ENCODE measurements at places on chromosomes 6 and 20. TPM values are rescaled to one million over a fixed set of nuclear protein-coding genes. Genes with fewer than 3 reads are reported as not detected.
A peak's percentile ranks its signal among the peaks of the same experiment; 100 is the strongest.

- ATAC-seq = no peak
Measured at GRCh38 chr6:3301506-3301905, 42.8 kb downstream of the PSMG4 start.

- no peak for ATAC-seq
Measured at GRCh38 chr20:4195499-4195898, 180.1 kb upstream of the RNF24 start.

DNA sequence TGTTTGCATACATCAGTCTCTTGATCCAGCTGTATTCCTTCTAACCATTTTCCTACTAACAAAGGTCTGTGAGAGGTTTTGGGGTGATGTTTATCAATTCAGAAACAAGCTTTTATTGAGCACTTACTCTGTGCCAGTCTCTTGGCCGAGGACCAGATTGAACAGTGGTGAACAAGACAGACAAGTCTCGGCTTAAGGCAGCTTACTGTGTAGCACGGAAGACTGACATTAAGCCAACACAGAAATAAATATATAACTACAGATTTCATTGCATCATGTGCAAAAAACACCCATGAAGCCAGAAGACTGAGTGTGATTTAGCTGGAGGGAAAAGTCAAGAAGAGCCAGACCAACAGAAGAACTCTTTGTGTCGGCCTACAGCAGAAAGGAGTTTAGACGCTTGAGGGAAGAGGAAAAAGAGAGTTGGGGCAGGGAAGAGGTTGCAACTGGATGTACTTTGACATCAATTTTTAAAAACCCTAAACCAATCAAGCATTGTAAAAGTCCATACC is 549.6 kb upstream of the CITED2 start:
- no peak for ATAC-seq

- ATAC-seq = no peak
Measured at GRCh38 chr6:32337186-32337805, 34.4 kb downstream of the TSBP1 start.

DNA sequence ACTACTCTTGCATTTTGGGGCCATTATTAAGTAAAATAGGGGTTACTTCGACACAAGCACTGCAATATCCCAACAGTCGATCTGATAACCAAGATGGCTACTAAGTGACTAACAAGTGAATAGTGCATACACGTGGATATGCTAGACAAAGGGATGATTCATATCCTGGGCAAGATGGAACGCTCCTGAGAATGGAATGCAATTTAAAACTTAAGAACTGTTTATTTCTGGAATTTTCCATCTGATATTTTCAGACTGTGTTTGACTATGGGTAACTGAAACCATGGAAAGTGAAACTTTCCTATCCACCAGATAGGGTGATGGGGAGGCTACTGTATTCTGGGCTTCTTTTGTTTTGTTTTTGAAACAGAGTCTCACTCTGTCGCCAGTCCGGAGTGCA is 66.5 kb downstream of the ILRUN start:
- ATAC-seq = no peak

GRCh38 chr6:46235242-46235641 is 64.5 kb upstream of the ENPP5 start:
- no peak for ATAC-seq

DNA sequence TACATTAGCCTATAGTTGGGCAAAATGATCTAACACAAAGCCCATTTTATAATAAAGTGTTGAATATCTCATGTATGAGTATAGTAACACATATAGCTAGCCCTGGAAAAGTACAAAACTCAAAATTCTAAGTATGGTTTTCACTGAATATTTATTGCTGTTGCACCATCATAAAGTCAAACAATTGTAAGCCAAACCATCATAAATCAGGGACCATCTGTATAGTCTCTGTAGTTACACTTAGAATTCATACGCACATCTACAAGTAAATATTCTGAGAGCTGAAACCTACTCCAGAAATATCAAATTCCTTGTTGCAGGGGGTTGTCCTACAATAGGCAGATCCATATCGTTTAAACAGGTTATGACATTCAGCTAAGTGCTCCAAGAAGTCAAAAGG is 817.3 kb downstream of the BCKDHB start:
- ATAC-seq = no peak

GRCh38 chr6:18121580-18122127 is 823 bp downstream of the NHLRC1 start:
- ATAC-seq = no peak

GRCh38 chr6:113358063-113358583 is 499.0 kb upstream of the MARCKS start:
- ATAC-seq = no peak

DNA sequence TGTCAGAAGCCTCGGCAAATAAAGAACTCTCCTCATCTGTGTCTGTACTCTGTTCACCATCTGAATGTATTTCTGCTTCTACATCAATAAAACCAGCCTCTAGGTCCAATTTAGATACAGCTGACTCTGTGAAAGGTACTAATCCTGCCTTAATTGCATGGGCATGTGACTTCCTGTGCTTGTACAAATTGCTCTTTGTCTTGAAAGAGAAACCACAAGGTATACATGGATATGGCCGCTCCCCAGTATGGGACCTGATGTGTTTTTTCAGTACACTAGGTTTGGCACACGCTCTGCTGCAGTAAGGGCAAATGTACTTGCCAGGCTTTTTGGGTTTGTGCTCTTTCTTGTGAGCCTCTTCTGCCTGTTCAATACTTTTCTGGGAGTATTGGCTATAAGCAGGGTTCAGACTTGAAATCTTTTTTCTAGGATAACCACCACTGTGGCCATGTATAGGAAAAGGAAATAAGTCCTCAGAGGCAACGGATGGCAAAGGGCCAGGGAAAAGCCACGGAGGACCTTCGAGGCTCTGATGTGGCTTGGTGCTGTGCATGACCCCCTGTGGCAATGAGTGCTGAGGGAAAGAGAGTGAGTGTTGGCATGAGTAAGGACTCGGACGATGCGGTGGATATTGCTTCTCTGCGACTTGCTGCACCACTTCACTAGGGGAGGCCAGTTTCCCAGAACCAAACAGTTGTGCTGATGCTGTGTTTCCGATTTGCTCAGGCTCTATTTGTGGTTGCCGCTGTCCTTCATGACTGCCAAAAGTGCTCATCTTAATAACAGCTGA is 170.9 kb downstream of the HIVEP2 start:
- ATAC-seq = no peak

DNA sequence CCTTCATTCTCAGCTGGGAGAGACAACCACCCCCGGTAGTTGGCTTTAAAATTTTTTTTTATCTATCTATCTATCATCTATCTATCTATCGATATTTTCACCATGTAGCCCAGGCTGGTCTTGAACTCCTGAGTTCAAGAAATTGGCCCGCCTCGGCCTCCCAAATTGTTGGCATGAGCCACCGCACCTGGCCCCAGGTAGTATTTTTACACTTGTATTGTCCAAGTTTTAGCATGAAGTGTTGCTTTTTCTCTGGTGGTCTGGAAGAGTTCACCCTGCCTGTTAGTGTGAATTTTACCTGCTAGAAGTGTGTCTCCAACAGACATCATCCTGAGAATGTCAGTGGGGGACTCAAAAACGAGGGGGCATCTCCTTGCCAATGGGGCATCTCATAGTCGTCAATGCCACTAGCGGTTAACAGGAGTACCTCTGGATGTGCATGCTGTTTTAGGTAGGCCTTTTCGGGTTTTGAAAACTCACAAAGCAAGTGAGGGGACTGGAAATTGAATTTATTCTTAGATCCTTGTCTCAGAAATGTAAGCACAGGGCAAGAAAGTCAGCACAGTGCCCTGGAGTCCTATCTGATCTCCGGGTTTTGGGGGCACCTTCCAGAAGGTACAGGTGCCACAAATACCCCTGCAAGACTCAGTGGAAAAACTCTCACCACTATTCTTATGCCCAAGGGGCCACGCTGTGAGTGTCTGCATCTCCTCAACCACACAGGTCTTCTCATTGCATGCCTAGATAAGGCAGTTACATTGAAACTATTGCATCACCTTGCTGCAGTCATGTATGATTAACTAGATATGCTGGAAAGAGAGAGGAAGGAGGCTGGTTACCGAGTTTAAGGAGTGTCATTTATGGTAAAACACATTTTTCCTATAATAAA is 37.1 kb downstream of the TNFAIP3 start:
- no peak for ATAC-seq

GRCh38 chr6:21213492-21213891 is 380.1 kb upstream of the SOX4 start:
- ATAC-seq = no peak

GRCh38 chr20:1467082-1467354 is 369 bp upstream of the NSFL1C start:
- ATAC-seq = no peak

GRCh38 chr20:42938441-42939205 is 251.1 kb downstream of the PTPRT start:
- no peak for ATAC-seq

- no peak for ATAC-seq
Measured at GRCh38 chr6:128474481-128474880, 45.9 kb downstream of the PTPRK start.

GRCh38 chr20:42756991-42757390 is 432.7 kb downstream of the PTPRT start:
- ATAC-seq = no peak

DNA sequence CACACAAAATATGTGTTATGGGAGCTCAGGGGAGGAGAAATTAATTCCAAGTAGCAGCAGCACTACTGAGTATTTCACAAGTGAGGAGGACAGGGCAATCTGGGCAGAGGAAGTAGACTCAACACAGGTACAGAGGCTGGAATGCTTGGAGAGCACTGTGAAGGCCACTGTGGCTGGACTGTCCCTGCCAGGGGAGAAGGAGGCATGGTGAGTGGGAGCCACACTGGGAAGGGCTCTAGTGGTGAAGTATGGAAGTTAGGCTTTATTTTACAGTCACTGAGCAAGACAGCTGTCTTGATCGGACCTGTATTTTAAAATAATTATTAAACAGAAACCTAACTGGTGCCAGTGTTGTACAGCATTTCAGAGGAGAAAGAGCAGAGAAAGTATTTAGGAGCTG is 28.8 kb downstream of the FAM229B start:
- no peak for ATAC-seq

DNA sequence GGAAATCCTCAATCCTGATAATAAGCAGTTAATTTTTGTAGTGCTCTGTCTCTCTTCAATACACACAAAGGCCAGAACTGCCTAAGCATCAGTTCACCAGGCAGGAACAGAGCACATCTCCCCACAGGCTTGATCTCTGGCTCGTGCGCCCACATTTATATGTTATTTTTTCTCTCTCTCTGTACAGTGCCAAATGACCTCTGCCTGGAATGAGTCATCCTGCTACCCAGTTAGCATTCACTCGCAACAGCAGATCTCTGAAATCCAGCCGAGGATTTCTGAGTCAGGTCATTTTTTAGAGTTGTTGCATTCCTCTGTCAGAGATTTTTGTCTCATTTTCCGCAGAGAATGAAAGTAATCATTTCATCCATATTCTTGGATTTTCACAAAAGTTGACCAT is 107.1 kb downstream of the COL12A1 start:
- ATAC-seq = peak; percentile 94

GRCh38 chr20:3685341-3685740 is 3.5 kb upstream of the ADAM33 start:
- no peak for ATAC-seq

DNA sequence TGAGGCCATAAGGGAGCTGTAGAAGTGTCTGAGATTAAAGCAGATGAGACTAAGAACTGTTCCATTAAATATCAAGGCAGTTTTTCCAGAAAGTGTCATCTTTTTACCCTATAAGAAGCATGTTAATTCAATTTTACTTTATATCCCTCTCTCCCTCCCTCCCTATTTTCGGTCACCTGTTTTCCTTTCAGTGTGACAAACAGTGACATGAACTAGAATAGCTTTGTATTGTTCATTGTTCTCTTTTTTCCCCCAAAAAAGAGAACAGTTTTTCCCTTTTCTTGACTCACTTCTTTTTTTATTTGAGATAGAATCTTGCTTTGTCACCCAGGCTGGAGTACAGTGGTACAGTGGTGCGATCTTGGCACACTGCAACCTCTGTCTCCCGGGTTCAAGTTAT is 269.3 kb downstream of the ZFAND3 start:
- ATAC-seq = no peak

DNA sequence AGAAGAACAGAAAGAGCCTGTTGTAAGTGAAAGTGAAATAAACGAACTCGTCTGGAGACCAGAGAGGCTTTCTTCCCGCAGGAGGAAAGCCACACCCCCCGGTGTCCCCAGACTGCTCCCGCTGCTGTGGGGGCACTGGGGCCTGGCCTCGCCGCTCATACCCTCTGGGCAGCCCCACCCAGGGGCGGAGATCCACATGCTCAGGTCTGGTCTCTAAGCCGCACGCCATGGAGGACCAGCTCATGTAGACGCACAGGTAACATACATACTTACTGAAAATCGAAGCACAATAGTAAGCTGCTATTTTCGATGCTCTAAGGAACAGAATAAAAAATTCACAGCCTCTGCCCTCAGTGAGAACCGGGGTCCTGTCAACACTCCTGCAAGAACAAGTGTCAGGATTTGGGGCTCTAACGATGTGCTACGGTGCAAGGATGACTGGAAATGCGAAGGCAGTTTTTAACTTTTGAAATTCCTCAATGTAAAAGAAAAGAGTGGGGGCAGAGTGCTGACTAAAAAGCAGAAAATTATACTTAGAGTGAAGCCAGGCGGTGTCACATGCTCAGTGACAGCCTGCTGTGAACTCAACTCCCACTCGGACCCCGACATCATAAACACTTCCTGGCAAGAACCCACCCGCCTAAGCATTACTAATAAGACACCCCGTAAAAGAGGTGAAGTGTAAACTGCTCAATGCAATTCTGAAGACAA is 110.5 kb downstream of the IRF4 start:
- no peak for ATAC-seq

GRCh38 chr20:47656318-47656717 is 129.0 kb downstream of the SULF2 start:
- no peak for ATAC-seq

- no peak for ATAC-seq
Measured at GRCh38 chr6:105459049-105459448, 56.2 kb upstream of the PREP start.

DNA sequence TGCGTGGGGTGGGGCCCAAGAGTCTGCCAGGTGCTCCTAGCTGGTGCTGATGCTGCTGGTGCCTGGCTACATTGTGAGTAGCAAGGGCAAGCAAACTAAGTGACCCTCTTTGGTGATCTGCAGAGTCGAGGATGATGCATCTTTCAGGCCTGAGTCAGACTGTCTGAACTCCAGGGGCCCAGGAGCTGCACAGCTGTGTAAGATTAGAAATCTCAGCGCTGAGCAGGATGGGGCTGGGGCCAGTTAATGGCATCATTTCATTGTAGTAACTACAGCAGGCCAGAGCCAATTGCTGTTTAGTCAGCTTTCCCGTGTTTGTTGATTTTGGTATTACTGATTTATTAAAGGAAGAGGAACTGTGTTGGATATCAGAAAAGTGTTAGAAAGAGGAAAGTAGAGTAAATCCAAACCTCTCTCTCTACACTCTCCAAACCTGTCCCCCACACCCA is 365.2 kb downstream of the PAX1 start:
- ATAC-seq = no peak

Gene CNPY3
- 37.9 TPM for total RNA-seq

Gene TBX18
- total RNA-seq = 19.3 TPM

Gene XPO5
- total RNA-seq = 123 TPM

Gene ZC2HC1B
- total RNA-seq = not detected

Gene CYP24A1
- not detected for total RNA-seq

Gene C6orf141
- 2.6 TPM for total RNA-seq

Gene FAM229B
- 10.1 TPM for total RNA-seq

Gene FAM162B
- total RNA-seq = 11.6 TPM

Gene ALDH5A1
- 3.1 TPM for total RNA-seq

Gene KCNB1
- 44.1 TPM for total RNA-seq

Gene TMEM170B
- total RNA-seq = 8.2 TPM

Gene MOCS3
- 5.9 TPM for total RNA-seq

Gene SSTR4
- total RNA-seq = not detected

Data from gastroesophageal sphincter (tissue), 4 donors.